ENCODE measurements at places on chromosomes 11 and 22.

DNA sequence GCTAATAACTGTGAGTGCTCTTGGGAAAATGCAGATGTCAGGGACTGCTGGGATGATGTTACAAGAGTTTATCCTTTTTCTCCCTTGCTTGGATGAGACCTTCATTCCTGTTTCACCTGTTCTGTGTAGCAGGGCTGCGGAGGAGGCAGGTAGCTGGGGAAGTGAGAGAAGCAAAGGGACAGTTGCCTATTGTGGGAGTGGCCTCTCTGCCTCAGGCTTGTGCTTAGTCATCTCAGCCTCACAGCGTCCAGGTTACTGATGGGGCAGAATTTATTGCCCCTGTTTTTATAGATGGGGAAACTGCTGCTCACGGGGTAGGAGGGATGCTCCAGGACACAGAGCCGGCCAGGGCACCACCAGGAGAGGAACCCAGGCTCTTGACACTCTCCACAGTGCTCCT lies 1.7 kb downstream of the STX3 start:
- no peak for DNase-seq

DNA sequence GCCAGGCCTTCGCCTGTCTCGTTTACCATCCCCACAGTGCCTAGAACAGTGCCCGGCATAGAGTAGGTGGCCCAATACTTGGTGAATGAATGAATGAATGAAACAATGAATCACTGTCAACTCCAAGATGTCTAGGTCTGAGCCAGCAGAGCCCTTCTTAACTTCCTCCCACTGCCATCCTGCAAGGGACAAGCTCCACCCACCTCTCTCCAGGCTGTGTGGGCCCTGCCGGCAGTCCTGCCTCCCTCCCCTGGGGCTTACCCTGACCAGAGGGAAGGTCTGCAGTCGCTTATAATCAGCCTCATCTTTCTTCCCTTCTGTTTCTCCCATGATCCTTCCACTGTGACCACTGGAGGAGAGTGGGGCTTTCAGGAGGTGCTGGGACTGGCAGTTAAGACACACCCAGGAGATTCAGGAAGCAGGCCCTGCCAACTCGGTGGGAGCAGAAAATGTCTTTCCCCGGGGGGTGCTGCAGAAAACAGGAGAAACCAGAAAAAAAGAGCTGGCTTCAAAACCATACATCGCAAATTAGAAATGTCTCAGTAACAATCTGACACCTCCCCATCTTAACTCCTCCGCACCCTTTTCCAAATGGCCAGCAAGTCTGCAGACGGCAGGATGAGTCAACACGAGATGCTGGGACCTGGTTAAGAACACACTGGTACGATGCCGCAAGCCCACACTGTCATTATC lies 11.4 kb downstream of the DNAL4 start:
- peak; percentile 53 for DNase-seq

DNA sequence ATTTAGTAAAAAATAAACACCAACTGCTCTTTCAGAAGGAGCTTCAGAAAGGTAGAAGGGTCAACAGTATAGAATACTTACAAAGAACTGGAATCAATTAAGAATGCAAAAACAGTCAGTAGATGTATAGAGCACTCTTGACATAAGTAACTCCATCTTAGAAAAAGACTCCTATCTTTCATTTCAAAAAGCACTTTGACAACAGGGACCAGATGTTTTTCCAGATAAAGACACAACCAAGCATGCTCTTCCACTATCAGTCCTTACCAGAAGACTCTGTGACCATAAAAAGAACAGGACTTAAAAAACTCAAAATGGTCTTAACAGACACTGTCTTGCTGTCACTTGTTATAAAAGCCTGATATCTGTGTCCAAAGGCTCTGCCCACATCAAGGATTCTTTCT lies 5.2 kb downstream of the SLC25A17 start:
- DNase-seq, result no peak

GRCh38 chr22:43013355-43014315 lies 1.3 kb downstream of the PACSIN2 start:
- no peak for DNase-seq

DNA sequence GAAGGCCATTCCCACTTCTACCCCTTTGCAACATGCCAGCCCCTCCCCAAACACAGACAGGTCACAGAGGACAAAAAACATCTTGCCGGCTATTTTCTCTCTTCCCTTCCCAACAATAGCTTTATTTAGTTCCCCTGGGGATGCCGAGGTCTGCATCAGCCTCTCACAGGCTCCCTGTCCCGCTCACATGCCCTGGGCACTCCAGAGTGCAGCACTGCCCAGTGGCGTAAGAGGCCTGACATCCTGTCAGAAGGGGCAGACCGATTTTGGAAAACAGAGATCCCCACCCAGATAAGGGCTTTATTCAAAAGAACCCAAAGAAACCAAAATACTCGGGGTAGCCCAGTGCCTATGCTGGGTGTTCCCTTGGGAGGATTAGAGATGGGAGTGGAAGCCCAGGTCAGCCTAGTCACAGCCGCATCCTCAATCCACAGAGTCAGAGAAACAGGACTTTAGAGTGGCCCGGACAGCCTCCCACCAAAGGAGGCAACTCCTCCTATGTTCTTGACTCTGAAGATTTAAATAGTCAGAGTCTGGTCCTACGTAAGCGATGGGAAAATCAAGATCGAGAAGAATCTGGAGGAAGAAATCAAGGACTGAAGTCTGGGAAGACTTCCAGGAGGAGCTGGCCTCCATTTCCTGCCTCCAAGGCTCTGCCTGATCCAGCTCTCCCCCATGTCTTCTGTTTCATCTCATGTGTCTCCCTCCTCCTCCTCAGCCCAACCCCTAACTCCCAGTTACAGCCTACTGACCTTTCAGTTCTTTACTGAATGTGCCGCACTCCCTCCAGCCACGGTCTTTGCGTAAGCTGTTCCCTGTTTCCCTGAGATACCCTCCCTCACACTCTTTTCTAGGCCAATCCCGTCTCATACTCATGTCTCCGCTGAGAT lies 129.3 kb downstream of the FBXO7 start:
- DNase-seq, result no peak

DNA sequence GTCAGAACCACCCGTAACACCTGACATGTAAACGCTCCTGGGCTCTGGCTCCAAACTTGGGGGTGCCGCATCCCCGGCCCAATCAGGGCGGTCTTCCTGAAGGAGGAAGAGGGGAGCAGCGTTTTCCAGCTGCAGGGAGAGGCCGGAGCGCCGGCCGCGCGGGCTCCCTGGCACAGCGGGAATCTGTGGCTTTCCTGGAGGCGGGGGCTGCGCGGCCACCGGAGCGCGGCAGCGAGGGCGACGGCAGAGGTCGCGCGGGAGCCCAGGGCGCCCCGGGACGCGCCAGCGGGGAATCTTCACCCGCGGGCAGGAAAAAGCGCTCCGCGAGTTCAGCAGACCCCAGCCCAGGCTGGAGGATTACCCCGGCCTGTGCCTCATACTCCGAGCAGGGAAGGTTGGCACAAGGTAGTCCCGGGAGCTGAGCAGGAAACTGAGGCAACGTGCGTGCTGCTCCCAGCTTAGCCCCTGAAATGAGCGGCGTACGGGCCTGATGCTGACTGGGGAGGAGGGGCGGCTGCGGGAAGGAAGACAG lies 600 bp upstream of the ESAM start:
- DNase-seq, result no peak

DNA sequence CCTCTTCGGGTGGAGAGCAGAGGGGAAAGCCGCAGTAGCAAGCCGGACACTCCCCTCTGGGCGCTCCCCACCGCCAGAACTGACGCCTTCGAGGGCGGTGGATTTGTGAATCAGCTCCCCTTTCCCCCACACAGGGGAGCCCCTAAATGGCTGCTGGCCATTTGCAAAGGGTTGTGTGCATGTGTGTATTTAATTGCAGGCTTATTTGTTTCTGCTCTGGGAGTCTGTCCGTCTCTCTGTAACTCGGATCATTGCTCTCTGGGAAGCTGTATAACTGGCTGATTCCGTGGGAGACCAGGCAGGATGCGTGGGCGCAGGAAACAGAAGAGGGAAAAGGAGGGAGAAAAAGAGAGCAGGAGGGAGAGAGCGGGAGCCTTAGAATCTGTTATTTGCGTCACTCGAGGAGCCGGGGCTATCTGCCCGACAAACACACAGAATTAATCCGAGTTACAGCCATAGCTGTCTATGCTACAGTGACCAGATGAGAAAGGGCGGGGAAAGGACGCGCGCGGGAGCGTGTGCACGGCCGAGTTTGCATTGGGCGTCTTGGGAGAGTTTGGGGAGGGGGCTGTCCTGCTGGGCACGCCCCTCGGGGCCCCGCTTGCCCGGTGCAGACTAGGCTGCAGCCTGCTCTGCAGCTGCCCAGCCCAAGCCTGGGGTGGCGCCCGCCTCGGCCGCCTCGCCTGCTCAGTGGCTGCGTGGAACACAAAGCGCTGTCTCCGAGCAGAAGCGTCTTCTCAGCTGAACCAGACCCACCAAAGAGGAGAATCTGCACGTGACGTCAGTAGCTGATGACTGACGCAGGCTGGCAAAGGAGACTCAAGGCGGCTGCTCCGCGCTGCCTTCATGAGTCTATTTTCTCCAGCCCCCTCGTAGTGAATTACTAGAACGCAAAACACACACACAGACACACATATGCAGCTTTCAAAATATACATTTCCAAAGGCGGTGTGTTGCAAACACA lies 105.3 kb upstream of the HSD17B12 start:
- DNase-seq, result peak; percentile 51

DNA sequence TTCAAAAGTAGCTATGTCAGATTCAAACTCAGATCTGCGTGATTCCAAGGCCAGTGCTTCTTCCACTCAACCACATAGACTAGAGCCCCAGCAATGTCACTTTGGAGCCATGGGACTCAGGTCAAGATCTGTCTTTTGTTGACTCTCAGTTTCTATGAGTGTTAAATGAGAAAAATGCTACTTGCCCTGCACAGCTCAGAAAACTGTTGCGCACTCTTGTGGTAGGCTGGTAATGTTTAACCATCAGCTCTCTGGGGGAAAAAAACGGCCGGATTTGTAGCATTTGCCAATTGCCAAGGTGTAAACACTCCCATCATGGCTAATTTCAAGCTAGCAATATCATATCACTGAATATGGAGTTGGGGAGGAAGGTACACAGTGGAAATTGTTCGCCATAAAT lies 328.1 kb upstream of the SYN3 start:
- no peak for DNase-seq

GRCh38 chr11:61707574-61707973 lies 27.4 kb downstream of the DAGLA start:
- no peak for DNase-seq

- no peak for DNase-seq
Observed at GRCh38 chr11:11428714-11429113, 75.7 kb upstream of the CSNK2A3 start.
